ENCODE measurements at places on chromosomes 11 and 22. TPM values are rescaled to one million over a fixed set of nuclear protein-coding genes. Genes with fewer than 3 reads are reported as not detected.

GRCh38 chr22:41030891-41031290 lies 61.5 kb upstream of the EP300 start:
- no peak for DNase-seq

- no peak for DNase-seq
Measured at GRCh38 chr22:19275919-19276600, 15.5 kb downstream of the CLTCL1 start.

GRCh38 chr11:57791321-57792059 lies 29.9 kb downstream of the CTNND1 start:
- no peak for DNase-seq

GRCh38 chr11:7261578-7261977 lies 9.9 kb downstream of the SYT9 start:
- no peak for DNase-seq

DNA sequence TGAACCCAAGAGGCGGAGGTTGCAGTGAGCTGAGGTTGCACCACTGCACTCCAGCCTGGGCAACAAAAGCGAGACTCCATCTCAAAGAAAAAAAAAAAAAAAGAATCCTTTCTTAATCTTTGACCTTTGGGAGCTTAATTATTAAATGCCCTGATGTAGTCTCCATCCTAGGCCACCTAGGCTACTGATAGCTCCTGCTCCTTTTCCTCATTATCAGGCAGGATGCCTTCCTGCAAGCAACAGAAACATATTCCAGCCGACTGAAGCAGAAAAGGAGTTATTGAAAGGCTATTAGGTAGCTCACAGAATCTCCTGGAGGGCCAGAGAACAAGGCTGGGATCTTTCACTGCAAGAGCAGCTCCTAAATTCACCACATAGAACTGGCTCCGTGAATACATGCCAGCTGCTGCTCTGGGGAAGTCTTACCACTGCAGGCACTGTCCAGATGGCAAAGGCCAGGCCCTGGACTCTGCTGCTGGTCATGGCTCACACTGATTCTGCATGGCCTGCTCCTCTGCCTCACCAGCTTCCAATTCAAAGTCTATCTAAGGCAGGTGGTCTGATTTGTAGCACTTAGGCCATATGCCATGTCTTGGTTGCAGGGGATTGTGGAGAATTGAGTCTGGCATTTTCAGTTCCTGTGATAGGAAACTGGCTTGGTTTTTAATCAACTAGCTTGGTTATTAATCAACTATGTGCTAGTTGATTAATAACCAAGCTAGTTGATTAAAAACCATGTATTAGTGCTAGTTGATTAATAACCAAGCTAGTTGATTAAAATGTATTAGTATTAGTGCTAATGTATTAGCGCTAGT lies 26.0 kb upstream of the POLD3 start:
- DNase-seq: no peak

DNA sequence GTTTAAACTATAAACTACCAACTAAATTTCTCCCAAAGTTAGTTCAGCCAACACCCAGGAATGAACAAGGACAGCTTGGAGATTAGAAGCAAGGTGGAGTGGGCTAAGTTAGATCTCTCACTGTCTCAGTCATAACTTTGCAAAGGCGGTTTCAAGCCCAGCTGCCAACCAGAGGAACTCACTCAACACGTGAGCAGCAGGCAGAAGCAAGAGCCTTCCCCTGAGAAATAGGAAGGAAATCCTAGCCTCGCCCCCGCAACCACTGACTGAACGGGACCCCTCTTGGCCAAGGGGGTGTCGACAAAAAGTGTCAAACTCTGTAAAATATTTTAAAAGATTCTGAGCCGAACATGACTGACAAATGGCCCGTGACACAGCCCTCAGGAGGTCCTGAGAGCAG lies 4.4 kb upstream of the KRTAP5-9 start:
- no peak for DNase-seq

DNA sequence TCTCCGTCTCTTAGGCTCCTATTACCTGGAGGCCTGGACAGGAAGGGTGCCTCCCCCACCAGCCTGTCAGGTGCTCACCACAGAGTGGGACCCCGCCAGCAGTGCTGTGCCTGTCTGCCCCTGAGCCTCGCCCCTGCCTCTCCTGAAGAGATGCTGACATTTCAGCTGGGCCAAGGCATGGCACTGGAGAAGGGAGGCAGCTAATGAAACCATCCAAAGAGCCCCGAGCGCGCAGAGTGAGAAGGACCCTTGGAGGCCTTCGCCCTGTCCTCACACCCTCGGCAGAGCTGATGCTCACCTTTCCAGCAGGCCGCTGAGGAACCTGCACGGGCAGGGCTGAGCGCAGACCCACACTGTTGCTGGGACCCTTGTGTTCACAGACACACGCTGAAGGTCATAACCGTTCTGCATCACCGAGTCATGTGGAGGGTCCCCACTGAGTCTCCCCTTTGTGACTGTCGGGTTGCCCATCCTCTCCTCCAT lies 2.1 kb upstream of the LRFN4 start:
- no peak for DNase-seq

GRCh38 chr11:111310723-111311122 lies 12.4 kb downstream of the POU2AF3 start:
- no peak for DNase-seq

GRCh38 chr11:69003866-69004367 lies 9.1 kb downstream of the MRGPRF start:
- no peak for DNase-seq

DNA sequence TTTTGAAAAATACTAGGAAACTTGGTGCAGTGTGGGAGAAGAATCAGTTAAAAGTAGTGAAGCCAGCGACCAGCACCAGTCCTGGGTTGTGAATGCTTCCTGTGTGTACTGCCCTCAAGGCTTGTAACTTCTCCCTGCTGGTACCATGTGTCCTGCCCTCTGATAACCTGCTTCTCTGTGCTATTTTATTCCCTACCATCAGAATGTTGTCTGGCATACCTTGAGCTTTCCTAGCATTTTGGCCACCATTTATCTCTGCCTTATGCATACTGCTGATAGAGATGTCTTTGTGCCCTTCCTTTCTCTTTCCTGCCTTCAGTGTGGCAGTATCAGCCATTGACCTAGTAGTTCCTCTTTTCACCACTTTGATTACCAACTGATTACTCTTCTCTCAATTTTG lies 2.0 kb downstream of the GTF2H1 start:
- no peak for DNase-seq

C22orf23 gene
- polyA plus RNA-seq: 10.2 TPM

CCDC81 gene
- polyA plus RNA-seq: 0.76 TPM

RBMXL2 gene
- not detected for polyA plus RNA-seq
